ENCODE measurements at places on chromosomes 4 and X.

GRCh38 chr4:84870398-84871163 lies 95.9 kb downstream of the WDFY3 start:
- no peak for DNase-seq

DNA sequence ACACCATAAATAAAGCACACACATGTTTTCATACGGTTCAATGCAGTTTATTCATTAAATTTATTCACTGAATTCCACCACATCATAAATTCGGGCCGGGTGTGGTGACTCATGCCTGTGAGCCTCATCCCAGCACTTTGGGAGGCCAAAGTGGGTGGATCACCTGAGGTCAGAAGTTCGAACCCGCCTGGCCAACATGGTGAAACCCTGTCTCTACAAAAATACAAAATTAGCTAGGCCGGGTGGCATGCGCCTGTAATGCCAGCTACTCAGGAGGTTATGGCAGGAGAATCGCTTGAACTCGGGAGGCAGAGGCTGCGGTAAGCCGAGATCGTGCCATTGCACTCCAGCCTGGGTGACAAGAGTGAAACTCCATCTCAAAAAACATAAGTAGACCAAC lies 131.6 kb downstream of the PDS5A start:
- no peak for DNase-seq

DNA sequence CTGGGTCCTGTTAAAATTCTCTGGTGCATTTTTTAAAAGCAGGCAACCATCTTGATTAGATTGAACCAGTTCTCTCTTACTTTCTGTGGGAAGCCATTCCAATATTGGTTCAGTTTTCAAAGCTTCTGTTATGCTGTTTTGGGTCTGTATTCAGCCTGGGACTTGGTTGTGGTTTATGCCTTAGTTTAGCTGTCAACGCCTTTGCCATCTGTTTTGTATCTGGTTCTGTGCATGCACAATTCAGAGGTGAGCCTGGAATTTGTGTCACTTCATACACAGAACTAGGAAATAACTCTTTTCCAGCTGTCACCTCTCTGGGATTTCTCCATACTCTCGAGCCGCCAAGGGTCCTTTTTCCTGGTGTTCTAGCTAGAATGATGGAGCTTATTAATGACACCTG lies 46.2 kb downstream of the STAP1 start:
- DNase-seq, result no peak

DNA sequence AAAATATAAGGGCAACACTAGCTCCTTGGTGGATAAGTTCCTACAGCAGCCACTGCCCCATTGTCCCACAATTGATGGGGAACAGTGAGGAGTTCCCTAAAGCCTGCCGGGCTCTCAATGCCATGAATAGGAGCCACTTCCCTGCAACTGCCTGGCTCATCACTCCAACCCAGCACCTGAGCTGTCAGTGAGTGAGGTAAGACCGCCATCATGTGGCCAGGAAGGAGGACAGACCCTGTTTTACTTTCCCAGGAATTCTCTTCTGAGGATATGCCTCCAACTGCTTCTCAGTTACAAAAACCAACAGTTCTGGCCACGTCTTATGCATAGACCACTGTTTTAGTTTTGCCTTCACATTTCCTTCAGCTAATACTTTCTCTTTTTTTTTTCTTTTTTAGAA lies 45.5 kb downstream of the SRPX start:
- DNase-seq, result no peak
